Activated CD4-positive, alpha-beta T cell treated with anti-CD3 and anti-CD28 coated beads, Interleukin-2, amount 50 U/mL, for 4 hours (primary cell): ENCODE measurements at places on chromosomes 5 and 9.

- no peak for DNase-seq
Measured at GRCh38 chr5:111972548-111972947, 215.6 kb upstream of the NREP start.

- DNase-seq: peak; percentile 72
Measured at GRCh38 chr9:112074250-112075008, 100.7 kb downstream of the SUSD1 start.

GRCh38 chr9:18594837-18595236 is 120.9 kb downstream of the ADAMTSL1 start:
- DNase-seq: no peak

DNA sequence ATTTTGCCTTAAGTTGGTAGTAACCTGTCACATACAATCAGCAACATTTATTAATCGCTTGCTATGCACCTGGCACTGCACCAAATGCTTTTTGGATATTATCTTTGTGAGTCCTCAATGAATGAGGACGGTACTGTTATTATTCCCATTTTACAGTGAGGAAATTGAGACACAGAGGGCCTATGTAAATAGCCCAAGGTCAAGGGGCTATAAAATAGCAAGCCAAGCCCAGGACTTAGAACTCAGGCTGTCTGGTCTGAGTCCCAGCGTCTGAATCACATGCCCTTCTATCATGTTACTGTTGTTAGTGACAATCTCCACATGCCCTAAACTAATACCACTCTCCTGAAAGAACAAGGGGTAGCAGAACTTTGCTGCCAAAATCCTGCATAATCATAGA is 60.0 kb downstream of the ERAP1 start:
- no peak for DNase-seq

DNA sequence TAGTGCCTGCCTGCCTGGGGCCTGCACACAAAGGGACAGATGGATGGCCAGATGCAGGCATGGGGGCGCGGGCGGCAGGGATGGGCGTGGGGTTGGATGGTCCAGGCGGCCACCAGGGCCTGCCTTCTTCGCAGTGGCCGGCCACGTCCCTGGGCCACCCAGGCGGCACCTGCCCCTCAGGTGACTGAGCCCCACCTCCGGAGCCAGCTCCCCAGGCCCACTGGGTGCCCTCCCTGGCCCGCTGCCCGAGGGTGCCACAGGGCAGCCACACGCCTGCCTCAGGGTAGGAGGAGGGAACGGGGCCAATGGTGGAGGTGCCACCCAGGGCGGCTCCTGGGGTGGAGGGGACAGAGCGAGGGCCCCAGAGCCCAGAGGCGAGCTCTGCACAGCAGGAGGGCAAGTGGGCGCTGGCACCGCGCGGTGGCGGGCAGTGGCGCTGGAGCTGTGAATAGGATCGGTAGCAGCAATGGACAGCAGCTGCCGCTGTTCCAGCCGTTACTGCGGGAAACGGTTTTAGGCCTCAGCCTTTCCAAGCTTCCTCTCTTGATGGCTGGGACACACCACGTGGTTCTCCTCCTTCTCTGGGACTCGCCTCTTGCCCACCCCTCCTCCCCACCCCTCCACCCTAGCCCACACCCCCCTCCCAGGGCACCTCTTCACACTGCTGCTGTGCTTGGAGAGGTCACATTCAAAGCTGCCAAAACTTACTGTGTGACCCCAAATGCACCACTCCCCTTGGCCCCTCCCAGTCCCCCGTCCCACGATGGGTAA is 19.1 kb downstream of the LHX3 start:
- DNase-seq: no peak

DNA sequence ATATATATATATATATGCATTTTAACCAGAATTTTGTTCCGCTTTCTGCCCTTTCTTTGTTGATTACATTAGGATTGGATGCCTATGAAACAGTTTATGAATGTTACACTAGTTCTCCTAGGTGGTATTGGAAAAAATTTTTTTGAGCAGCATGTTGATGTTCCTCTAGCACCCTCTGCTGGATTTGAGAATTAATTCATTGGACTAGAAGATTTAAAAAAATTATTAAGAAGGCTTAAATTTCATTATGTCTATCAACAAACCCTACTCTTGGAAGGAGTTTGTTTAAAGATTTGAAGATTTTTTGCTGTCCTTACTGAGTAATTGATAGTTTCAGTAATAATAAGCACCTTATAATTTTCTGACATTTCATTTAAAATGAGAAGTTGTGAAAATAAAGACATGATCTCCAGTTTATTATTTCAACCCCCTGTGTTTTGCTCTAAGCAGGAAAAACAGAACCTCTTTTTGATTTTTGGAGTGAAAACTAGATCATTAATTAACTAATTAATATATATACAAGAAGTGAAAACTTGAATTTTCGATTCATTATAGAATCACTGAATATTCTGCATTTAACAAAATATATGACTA is 89.6 kb downstream of the CCDC171 start:
- no peak for DNase-seq
